Foreskin keratinocyte (primary cell): ENCODE measurements at places on chromosomes 7 and 10.

DNA sequence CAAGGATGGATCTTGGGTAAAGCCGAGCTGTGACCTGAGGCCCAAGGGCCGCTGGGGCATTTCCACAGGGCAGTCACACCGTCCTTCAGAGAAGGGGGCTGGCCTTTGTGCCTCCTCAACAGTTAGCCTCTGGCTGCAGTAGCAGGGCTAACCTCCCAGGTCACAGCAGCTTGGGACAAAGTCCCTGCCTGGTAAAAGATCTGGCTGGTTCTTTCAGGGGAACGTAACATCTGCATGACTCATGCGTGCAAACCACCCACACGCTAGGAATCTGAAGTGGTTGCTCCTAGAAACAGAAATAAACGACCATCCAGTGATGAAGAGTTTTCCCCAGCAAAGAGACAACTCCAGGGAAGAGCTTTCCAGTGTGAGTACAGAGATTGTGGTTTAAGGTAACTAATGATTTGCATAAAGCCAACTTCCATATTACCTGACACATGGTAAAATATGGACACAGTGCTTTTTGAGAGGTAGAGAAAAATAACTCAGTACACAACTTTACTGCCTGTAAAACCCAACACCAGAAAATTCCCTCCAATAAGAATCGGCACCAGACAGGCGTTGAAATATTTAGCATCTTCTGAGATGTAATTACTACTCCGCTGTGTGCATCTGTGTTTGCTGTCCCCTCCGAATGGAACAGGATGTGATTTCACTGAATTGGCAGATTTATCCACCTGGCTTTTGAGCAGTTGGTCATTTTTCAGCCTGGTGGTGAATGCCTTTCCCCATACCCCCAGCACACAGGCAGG, 84.9 kb upstream of the ADRB1 start:
- peak; percentile 83 for DNase-seq

GRCh38 chr10:123274306-123275135, 120.3 kb downstream of the BUB3 start:
- DNase-seq = no peak

- DNase-seq = no peak
These were observed 4.8 kb upstream of the TAX1BP1 start for GRCh38 chr7:27735165-27735564.

GRCh38 chr7:100817097-100817496, 10.2 kb downstream of the EPHB4 start:
- no peak for DNase-seq

GRCh38 chr7:78130446-78131215, 332.1 kb downstream of the PHTF2 start:
- DNase-seq = no peak

GRCh38 chr10:7438196-7438986, 27.6 kb upstream of the SFMBT2 start:
- DNase-seq = no peak

- DNase-seq = peak; percentile 17
These were observed 13.2 kb downstream of the SHOC2 start for GRCh38 chr10:110932505-110933180.

DNA sequence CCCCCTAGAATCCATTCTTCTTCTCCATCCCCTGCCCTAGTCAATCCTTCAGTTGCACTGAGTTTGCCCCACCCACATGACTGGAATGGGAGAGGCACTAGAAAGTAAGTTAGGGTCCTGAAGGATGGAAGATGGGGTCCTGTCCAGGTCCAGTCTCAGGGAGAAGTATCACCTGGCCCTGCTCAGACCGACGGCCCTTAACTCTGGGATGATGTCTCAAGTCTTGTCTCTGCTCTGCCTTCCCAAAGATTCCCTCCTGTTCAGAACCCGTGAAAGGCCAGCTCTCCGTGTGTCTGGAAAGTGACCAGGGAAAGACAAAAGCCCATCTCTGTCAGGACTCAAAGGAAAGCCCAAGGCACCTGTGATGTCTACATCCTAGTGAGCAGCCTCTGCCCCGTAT, 88.8 kb downstream of the OAT start:
- no peak for DNase-seq

GRCh38 chr7:77531038-77531437, 6.1 kb upstream of the PTPN12 start:
- no peak for DNase-seq

- DNase-seq = no peak
These were observed 32.0 kb upstream of the PSAP start for GRCh38 chr10:71882813-71883659.

GRCh38 chr10:73459683-73460314, 26.4 kb upstream of the MSS51 start:
- no peak for DNase-seq

DNA sequence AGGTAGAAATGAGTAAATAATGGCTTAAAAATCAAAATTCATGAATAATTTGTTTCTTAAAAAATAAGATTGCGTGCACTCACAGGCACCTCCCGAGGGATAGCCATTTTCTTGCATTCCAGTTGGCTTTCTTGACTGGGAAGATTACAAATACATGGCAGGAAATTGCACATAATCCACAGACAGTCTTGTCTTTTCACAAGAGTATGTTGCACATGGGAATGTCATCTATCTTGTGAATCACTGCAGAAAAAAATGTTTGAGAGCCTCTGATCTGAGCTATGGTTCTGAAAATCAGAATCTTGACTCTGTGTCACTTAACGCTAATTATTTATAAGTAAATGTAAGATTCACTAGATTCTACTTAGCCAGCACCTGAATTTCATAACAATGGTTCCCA, 74.1 kb upstream of the PRKG1 start:
- DNase-seq = peak; percentile 33

DNA sequence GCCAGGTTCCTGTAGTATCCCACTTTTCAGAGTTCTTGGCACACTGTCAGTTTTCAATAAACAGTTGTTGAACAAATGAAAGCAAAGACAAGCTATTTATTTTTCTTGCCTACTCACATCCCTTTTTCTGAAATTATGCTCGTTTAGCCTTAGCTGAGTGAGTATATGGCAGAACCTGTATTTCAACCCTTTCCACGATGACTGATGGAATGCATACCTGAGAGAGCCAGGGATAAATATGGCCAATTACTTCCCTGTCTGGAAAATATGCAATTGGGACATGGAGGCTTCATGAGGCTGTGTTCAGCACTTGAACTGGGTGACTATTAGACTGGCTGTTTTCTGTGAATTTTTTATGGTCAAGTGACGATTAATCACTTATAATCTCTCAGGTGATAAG, 144.5 kb upstream of the POT1 start:
- DNase-seq = peak; percentile 64

GRCh38 chr7:111853201-111853990, 291.1 kb upstream of the IMMP2L start:
- no peak for DNase-seq

- DNase-seq = no peak
These were observed 51.0 kb upstream of the NKX6-2 start for GRCh38 chr10:132836832-132837540.

- DNase-seq = no peak
These were observed 4.2 kb downstream of the CLDN12 start for GRCh38 chr7:90407484-90407821.

GRCh38 chr10:6840201-6840691, 260.2 kb upstream of the PRKCQ start:
- DNase-seq = no peak

- no peak for DNase-seq
These were observed 35.7 kb upstream of the SH2D4B start for GRCh38 chr10:80501913-80502521.

- DNase-seq = no peak
These were observed 45.0 kb upstream of the CCDC7 start for GRCh38 chr10:32400961-32401360.

GRCh38 chr7:112293416-112293815, 86.9 kb downstream of the ZNF277 start:
- no peak for DNase-seq

GRCh38 chr7:151188252-151188542, 1.1 kb upstream of the ASB10 start:
- no peak for DNase-seq

DNA sequence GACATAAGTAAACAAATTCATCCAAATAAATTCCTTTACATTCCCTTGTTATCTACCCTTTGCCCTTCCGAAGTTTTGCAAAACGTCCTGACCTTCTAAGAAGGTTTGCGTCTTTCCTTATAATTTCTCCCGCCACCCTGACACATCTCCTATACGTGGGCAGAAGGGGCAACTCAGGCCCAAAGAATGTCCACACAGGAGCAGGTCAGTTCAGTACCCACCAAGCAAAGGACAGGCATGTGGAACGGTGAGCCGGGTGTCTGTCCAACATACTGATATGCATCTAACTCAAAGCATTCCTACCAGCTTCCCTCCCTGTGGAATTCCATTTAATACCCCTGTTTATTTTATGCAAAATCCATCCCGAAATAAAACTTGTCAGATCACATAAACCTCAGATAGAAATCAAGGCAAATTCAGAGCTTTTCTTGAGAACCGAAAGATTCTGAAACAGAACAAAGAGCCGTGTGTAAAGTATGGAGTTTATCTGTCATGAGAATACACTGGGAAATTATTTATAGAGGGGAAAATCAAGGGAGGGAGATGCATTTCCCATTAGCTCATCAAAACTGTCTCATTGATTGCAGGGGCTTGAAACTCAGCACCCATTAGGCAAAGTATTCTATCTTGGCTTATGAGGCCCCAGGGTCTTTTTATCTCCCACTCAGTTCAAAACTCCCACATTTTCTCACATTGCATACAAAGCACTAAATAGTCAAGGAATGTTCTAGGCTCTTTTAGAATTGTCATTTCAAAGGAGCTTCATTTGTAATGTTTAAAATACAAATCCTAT, 85.4 kb downstream of the GPR26 start:
- no peak for DNase-seq

GRCh38 chr10:124711145-124711544, 33.0 kb downstream of the FAM53B start:
- DNase-seq = no peak

- no peak for DNase-seq
These were observed 5.5 kb upstream of the PAPSS2 start for GRCh38 chr10:87654212-87654611.

- no peak for DNase-seq
These were observed 600.5 kb downstream of the MAGI2 start for GRCh38 chr7:78852951-78853350.

- DNase-seq = no peak
These were observed 41.4 kb upstream of the IKZF1 start for GRCh38 chr7:50262916-50263690.

DNA sequence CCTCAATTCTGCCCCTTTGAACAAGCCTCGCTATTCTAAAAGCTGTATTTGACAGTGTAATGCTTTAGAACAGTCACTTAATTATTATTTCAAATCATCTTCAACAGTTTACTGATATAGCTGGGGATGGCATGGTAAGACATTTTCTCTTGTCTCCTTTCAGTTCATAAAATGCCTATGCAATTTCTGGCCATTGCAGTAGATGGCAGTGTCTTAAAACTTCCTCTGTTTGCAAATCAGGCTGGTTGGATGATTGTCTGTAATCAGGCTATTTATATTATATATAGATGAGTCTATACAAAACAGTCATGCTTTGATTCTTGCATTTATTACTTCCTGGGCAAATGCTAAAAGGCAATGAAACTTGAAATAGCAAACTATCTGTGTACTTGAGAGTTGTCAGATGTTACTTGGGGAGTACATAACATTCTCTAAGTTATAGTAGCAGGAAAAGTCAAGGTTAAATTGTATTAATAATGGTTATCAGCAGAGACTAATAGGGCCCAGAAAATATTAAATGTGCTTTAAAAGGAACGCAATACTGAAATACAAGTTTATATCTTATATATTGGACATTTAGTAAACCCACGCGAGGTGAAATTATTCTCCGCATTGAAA, 55.5 kb upstream of the LHFPL3 start:
- DNase-seq = peak; percentile 27

DNA sequence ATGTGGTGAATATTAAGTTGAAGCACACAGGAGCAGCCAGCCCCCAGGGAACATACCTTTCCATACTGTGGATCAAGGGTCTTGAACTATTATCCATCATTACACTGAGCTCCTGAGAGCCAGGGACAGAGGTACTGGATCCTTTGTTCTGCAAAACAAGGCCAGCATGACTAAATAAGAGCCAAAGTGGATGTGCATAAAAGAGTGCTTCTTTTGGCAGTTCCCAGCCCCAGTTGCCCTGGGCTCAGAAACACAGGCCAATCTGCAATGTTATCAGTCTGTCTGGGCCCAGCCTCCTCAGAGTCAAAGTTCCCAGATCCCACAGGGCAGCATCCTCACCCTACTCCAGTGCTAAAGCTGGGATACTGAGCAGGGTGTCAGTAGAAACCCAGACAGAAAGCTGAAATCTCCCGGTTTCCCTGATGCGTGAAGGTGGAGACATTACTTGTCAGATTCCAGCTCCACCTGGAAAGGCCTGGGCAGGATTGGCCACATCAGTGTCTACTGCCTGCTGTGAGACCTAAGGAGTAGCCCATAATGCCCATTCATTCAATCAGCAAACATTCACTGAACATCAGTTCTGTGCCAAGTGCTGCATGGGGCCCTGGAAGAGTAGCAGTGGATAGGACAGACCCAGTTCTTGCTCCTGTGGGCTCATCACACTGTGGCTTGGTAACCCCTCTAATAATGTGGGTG, 342.7 kb downstream of the CXCL12 start:
- no peak for DNase-seq

GRCh38 chr10:34590793-34591192, 224.3 kb downstream of the PARD3 start:
- no peak for DNase-seq

- no peak for DNase-seq
These were observed 100.7 kb downstream of the OSBPL3 start for GRCh38 chr7:24879291-24879690.

- DNase-seq = no peak
These were observed 7.3 kb downstream of the C7orf57 start for GRCh38 chr7:48042636-48043035.

- no peak for DNase-seq
These were observed 49.7 kb upstream of the NRF1 start for GRCh38 chr7:129561677-129562359.

DNA sequence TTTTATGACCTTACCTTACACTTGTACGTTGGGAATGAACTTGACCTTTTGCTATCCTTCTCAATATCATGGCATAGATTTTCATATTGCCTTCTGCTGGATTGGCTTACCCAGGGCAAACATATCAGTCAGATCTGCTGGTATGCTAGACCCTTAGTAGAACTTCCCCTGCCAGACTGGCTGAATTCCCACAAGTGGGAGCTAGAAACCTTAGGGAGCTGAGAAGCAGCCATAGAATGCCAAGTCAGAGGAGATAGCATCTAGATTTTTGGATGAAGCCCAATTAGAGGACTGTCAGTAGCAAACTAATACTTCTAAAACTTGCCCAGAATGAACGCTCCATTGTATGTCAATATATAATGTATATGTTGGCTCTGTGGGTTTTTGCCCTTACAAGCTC, 385.0 kb downstream of the NXPH1 start:
- DNase-seq = no peak

- no peak for DNase-seq
These were observed 857 bp downstream of the CPXM2 start for GRCh38 chr10:123890756-123891143.

DNA sequence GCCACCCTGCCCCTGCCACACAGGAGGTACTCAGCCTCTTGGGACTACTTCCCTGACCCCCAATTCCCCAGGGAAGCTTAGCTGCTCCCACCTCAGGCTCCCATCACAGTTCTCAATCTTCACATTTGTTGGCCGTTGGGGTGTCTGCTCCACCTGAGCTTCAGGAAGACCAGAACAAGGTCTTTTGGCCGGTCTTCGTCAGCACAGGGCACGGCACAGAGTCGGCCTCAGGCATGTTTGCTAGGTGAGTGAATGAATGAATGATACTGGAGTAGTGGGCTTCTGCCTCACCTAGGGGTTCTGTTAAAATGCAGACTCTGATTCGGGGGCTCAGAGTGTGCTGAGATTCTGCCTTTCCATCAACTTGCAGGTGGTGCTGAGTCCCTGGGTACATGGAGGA, 20.3 kb downstream of the GPRIN2 start:
- no peak for DNase-seq

GRCh38 chr10:71236822-71237682, 24.7 kb downstream of the UNC5B start:
- no peak for DNase-seq
